ENCODE measurements at places on chromosomes 3 and 15.

GRCh38 chr3:132344666-132345280 is 27.6 kb downstream of the ACP3 start:
- DNase-seq: no peak

GRCh38 chr3:40340541-40341170 is 31.1 kb downstream of the EIF1B start:
- no peak for DNase-seq

DNA sequence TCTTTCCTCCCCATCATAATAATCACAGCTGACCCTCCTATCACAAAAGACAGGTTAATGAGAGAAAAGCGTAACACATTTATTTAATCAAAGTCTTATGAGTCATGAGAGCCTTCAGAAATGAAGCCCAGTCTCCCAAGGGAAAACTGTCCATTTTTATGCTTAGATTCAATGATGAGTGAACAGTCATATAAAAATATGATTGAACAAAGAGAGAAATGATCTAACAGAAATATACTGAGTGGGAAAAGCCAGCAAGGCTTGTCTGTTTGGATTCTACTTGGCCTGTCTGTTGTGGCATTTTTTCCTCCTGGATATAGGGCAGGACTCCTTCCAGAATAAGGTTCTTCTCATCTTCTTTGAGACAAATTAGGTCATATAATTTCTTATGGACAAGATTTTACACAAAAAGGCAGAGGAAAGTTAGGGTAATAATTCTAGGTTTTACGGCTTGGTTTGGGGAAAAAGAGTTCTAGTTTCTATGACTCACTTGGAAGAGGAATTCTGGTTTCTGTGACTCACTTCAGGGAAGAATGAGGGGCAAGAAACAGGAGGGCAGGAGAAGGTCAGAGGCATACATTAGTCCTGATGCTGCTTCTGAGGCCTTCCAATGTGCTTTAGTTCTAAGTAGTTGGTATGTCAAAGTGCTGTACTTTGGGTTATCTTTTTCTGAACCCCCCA is 534.2 kb downstream of the ZIC1 start:
- no peak for DNase-seq

DNA sequence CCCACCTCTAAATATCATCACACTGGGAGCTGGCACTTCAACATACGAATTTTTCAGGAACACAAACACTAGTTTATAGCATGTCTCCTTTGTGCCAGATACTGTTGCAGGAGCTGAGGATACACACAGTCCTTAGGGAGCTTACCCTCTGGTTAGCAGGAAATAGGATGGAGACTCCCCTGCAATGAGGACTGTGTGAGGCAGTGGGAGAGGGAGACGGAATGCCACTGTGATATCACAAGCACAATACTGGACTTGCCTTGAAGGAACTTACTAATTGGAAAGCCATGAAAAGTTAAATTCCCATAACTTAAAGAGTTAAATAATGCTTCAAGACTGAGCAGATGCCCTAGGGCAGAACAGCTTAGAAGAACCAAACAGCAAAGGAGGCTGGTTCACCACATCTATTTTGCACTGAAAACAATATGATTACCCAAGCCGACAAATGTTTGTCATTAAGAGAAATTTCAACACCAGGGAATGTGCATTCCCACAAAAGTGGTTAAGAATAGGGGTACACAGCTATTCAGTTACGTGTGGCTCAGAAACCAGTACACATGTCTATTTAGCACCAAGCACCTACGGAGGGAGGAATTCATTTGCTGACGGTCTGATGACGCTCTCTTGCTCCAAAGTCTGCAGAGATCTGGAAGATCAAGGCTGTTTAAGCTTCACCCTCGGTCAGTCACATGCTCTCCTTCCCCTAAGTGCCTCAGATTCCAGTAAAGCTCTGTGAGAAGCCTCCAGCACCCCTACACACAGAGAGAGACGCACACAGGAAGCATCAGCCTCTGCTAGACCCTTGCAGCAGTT is 5.2 kb downstream of the TBC1D2B start:
- DNase-seq: no peak

- DNase-seq: no peak
Observed at GRCh38 chr3:14453876-14454638, 51.7 kb downstream of the SLC6A6 start.

GRCh38 chr15:90004252-90004651 is 3.1 kb downstream of the ZNF710 start:
- DNase-seq: no peak

- no peak for DNase-seq
Observed at GRCh38 chr3:42194943-42195510, 71.0 kb downstream of the CCK start.

DNA sequence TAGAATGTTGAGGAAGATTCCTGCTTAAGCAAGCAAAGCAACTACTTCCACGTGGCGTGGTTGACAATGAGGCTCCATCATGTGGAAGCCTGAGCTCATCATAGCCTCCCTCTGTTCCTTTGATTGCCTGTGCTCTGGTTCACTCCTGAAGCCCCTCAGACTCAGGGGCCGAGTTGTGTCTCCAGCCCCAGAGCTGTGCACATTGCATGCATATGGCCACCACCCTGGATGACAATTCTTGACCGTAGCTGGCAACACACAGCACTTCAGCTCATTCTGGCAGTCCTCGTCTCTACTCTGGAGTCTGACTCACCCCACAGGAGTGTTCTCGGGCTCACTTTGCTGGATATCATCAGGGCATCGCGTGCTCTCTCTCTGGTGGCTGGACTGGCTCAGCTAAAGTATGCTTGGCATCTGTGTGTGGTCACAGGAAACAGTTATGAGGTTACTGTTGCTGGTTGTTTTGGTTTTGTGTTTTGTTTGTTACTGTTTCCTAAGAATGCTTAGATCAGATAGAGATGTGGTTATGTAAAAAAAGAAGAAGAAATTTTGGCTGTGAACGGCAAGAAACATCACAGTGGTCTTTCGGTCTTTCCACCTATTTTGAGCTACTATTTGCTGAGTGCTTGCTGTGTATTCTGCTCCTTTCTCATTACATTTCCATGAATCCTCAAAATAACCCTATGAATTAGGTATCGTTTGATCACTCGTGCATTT is 41.6 kb upstream of the MRPS22 start:
- no peak for DNase-seq

GRCh38 chr3:7764115-7764514 is 737.5 kb upstream of the LMCD1 start:
- DNase-seq: no peak

- no peak for DNase-seq
Observed at GRCh38 chr15:29322415-29322814, 52.8 kb upstream of the NSMCE3 start.

GRCh38 chr15:76337696-76338485 is 1.3 kb downstream of the ISL2 start:
- peak; percentile 21 for DNase-seq

DNA sequence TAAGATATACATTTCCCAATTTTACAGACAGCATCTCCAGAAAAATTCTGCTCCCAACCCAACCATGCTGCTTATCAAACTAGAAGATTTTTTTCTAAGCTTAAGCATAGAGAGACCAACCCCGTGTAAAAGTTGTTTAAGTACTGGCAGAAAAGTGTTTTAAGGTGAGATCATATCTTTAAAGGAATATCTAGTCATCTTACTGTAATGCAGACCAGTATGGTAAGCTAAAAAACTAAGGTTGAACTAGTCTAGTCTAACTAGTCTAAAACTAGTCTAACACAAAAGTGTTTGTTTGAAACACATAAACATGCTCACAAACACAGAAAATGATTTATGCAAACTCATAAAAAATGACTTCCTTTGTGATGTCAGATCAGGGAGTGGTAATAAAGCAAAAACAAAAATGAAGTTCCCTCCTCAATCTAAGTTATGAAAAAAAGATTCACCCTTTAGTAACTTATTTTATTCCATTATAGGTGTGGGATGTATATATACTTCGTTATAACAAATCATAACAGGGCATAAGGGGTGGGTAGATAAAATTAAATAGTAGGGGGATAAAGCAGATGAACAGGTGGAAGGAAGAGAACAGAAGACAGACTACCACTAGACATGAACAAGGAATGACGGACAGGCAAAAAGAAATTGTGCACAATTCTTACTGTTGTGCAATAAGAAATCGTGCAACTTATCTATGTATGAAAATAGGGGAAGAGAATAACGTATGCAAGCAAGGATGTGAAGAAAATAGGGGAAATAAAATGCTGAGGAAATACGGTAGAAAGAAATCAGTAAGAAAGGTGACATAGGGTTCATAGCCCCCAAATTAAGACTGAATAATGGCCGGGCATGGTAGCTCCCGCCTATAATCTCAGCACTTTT is 10.0 kb downstream of the MYO5A start:
- DNase-seq: no peak
